Tibial nerve (tissue), 4 donors: ENCODE measurements at places on chromosomes 4 and X. TPM values are rescaled to one million over a fixed set of nuclear protein-coding genes. Genes with fewer than 3 reads are reported as not detected.
A peak's percentile ranks its signal among the peaks of the same experiment; 100 is the strongest.

DNA sequence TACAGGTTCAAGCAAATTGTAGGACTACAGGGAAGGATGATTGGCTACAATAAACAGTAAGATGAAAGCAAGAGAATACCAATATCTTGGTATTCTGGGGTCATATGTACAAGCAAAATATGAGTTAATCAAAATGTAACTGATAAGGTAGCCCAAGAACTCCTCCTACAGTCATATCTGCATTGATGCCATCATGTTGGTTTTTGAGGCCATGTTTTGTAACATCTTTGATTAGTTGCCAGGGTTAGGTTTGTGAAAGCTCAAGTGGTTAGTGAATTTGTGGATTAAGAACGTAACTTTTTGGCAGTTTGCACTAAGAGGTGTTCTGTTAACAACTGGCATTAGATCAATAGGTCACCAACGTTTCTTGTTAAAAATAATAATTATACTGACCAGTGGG is 59.6 kb downstream of the USP9X start:
- no peak for DNase-seq

DNA sequence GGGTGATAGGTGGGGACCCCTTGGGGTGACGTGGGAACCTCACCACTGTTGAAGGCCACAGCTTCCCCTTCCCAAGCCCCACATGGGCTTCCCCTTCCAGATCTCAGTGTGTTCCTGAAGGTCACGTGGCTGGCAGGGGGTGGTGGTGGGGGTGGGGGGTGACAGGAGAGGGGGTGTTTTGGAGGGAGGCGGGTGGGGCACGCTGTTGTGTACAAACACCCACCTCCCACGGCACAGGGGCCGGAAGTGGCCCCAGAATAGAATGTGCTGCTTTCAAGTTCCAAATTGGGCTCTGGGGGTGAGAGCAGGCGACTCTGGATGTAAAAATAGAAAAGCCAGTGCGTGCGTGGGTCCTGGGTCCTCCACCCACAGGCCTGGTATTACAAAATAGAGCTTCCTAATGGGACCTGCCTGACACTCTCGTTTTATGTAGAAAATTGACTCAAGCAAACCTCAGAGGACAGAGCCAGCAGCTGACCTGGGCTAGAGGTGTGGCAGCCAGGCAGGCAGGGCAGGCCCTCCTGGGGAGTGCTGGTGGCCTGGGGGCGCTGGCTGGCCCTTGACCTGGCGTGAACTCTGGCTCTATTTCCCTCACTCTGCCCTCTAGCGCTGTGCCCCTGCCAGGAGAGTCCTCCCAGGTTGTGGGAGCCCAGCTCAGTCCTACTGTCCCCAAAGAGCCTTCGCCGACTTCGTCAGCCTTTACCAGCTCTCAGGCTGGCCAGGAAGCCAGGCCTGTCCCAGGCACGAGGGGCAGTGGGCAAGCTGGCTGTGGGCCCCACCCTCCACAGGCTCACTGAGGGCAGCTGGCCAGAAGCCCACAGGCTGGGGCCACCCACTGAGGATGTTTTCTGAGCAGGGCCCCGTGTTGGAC is 5.4 kb upstream of the SH3BP2 start:
- peak; percentile 21 for DNase-seq

- no peak for DNase-seq
These were observed 69.4 kb upstream of the HGFAC start for GRCh38 chr4:3372264-3372932.

GRCh38 chr4:16752150-16752549 is 146.3 kb downstream of the LDB2 start:
- no peak for DNase-seq

GRCh38 chrX:105758754-105759153 is 63.6 kb upstream of the NRK start:
- no peak for DNase-seq

DNA sequence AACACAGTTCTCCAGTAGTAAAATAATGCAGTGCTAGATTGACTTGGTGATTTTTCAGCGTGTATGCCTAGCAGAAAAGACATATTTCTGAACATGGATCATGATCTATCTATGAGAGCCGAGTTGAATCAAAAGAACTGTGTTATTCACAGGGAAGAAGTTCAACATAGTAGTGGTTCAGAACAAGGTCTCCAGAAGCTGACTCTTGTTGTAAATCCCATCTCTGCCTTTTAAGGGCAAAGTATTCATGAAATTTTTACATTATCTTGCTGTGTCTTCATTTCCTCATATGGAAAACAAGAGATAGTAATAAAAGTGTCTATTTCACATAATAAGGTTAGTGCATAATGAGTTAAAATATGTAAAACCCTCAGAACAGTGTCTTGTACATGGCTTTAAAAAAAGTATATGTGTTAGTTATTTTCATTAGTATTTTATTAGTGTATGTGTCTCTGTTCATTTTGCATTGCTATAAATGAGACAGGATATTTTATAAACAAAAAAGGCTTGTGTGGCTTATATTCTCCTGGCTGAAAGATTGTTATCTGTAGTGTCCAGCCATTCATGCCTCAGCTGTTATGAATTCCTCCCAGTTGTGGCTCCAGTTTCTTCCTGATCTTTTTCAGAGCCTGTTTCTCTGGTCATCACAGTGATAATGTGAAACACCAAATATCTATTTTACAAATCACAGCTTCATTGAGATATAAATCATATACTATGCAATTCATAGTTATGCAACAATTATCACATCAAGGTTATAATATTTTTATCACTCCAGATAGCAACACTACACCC is 1351.2 kb downstream of the STIM2 start:
- no peak for DNase-seq

DNA sequence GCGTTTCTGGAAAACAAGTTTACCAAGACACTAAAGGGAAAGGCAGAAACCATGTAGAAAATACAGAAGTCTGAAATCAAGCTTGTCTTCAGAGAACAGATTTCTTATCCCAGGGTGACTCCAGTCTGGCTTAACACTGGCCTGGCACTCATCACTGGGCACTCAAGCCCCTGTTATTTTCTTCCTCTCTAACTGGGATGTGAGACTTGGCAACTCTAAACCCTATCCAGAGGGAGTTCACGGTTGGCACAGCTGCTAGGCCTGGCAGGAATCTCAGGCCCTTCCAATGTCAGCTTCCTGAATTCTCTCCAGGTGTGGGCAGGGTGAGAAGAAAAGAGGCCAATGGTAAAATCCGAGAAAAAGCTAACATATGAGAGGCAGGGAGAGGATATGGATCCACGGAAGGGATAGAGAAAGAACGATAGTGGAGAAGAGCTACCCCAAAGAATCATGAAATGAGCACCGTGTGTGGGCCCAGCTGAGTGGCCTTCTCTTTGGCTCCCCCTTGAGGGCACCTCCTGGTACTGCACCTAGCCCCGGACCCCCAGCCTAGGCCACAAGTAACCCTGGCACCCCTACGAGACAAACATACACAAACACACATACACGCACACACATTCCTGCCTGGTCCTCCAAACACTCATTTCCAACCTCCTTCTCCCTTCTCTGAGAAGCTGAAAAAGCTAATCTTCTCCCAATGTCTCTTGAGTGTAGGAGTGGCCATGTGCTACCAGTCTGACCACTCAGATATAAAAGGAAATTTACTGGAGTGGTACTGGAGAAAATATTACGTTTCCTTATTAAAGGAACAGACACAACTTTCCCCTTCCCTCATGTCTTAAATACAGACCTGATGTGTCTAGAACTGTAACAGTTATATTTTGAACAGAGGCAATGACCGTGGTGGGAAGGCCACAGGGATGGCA is 16.6 kb upstream of the PTCHD1 start:
- no peak for DNase-seq

DNA sequence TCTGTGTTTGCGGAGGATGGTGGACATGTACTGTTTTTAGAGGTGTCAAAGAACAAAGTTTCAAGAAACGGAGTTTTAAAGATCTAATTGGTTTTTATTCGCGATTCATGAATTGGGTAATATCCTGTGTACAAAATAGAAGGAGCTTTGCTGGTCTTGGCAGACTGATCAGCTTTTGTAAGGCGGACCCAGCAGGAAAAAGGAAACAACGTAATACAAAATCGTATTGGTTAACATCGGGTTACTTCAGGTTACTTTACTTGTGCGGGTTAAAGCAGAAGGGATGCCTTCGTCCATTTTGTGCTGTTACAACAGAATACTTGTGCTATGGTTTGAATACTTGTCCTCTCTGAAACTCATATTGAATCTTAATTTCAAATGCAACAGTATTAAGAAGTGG is 11.4 kb upstream of the NYX start:
- no peak for DNase-seq

- DNase-seq: no peak
These were observed 22.7 kb downstream of the SCML1 start for GRCh38 chrX:17759990-17760389.

- no peak for DNase-seq
These were observed 84.5 kb downstream of the FAM53A start for GRCh38 chr4:1599491-1600210.

GRCh38 chr4:173280998-173281397 is 53.2 kb downstream of the HMGB2 start:
- no peak for DNase-seq

The ARHGEF9 gene
- total RNA-seq: 26.2 TPM

- DNase-seq: no peak
These were observed 22.5 kb downstream of the ZNF721 start for GRCh38 chr4:476501-476900.

DNA sequence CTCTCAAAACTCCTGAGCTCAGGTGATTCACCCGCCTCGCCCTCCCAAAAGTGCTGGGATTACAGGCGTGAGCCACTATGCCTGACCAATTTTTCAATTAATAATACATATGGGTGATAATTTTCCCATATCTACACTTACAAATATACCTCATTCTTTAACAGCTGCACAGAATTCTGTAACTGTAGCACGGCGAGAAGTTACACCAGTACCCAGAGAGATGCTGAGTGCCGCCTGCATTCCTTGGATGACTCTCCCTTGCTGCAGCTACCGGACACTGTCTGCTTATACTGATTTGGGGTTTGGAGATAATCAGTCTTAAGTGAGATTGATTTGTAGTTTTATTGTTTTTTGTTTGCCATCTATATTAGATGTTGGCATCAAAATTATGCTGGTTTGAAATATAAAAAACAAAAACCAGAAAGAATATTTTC is 5.8 kb downstream of the TIFA start:
- DNase-seq: no peak

The CENPE gene
- 0.20 TPM for total RNA-seq

DNA sequence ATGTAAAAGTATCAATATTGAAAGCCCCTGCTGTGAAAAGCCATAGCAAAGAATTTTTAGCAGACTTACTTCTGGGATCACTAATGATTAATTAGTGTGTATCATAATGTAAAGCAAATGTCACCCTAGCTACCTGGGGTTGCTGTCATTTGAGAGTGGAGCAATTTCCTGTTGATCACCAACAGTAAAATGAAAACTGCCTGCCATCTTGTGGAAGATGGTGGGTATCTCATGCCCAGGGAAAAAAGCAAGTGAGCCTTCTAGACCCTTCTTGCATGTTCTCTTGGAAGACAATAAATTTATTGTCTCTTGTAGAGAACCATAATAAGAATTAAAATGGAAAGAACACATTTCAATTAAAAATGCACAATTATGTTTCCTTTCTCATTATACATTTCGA is 360.2 kb downstream of the ZIC3 start:
- DNase-seq: no peak
